ENCODE measurements at places on chromosomes 5 and 9. TPM values are rescaled to one million over a fixed set of nuclear protein-coding genes. Genes with fewer than 3 reads are reported as not detected.

GRCh38 chr5:97297063-97297703 is 114.1 kb upstream of the RIOK2 start:
- H3K4me1 ChIP-seq = no peaks in the 10 kb centered on the region
- H3K36me3 ChIP-seq = no peaks in the 10 kb centered on the region
- no peaks in the 10 kb centered on the region for H3K27me3 ChIP-seq
- no peak overlapping the region for H3K27ac ChIP-seq

The PCDHB3 gene
- total RNA-seq = not detected

GRCh38 chr9:73180403-73180802 is 28.7 kb downstream of the ANXA1 start:
- DNase-seq = peak; percentile 58
- H3K36me3 ChIP-seq = no peaks in the 10 kb centered on the region
- H3K4me3 ChIP-seq = no peak overlapping the region
- no peak overlapping the region for H3K27ac ChIP-seq

The PPP3R2 gene
- not detected for total RNA-seq

The SLC26A2 gene
- total RNA-seq = 16.7 TPM

- DNase-seq = peak; percentile 17
- H3K4me1 ChIP-seq = peaks cover 2% of the 10 kb centered on the region
- H3K27ac ChIP-seq = no peak overlapping the region
- no peaks in the 10 kb centered on the region for H3K27me3 ChIP-seq
- H3K4me3 ChIP-seq = no peak overlapping the region
- H3K36me3 ChIP-seq = peaks cover 23% of the 10 kb centered on the region
Observed at GRCh38 chr9:132694144-132694543, 23.9 kb downstream of the GTF3C4 start.

GRCh38 chr9:75505654-75506053 is 384.8 kb upstream of the PCSK5 start:
- no peaks in the 10 kb centered on the region for H3K4me1 ChIP-seq
- no peaks in the 10 kb centered on the region for H3K36me3 ChIP-seq
- no peak for DNase-seq
- H3K4me3 ChIP-seq = no peak overlapping the region

DNA sequence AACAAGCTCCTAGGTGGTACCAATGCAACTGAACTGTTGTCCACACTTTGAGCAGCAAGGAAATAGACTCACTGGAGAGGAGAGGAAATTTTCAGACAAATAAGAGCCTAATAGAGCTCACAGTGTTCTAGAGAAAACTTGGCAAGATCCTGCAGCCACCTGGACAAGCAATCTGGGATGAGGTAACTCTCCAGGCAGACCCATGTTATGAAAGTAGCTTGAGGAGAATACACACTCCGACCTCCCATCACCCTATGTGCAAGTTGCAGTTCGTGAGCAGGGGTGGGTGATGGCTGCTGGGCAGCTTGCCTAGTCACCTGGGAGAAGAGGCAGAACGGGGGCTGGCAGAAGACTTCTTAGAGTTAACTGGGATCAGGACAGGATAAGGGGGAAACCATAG is 102.2 kb downstream of the KLF4 start:
- H3K36me3 ChIP-seq = no peaks in the 10 kb centered on the region
- peak overlapping the region; percentile 59 for H3K27ac ChIP-seq
- DNase-seq = no peak
- H3K4me3 ChIP-seq = no peak overlapping the region
- no peaks in the 10 kb centered on the region for H3K27me3 ChIP-seq

DNA sequence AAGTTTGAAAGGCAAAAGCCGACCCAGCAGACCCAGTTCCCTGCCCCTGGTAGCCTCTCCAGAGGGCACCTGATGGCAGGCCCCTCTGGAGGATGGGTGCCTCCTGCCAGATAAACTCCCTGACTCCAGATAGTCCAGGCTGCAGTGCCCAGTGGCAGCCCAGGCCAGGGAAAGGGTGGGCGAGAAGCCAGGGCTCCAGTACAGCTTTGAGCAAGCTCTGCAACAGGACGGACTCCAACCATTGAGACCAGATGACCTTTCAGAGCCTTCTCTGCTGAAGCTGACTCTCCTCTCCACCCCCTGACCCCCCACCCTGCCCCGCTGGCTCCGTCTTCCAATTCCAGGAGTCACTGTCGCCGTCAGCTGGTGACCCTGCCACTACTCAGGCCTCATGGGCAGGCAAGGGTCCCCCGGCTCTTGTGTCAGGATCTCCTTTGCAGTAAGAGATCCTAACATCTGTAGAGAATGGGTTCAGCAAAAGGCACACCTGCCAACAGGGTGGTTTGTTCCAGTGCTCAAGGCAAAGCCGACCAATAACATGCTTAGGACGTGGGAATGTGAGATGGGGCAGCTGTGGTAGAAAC is 15.5 kb upstream of the FCN1 start:
- H3K36me3 ChIP-seq = no peaks in the 10 kb centered on the region
- no peaks in the 10 kb centered on the region for H3K4me1 ChIP-seq
- H3K27me3 ChIP-seq = peaks cover 91% of the 10 kb centered on the region
- H3K27ac ChIP-seq = no peak overlapping the region
- no peak overlapping the region for H3K4me3 ChIP-seq
- no peak for DNase-seq

All from stomach (tissue), 19 donors.